Epithelial cell of esophagus (primary cell): ENCODE measurements at places on chromosomes 3 and 15.

- DNase-seq, result no peak
These were observed 1361.4 kb upstream of the GBE1 start for GRCh38 chr3:83122774-83123350.

- DNase-seq, result peak; percentile 80
These were observed 79.4 kb upstream of the ATP11B start for GRCh38 chr3:182713743-182714517.

DNA sequence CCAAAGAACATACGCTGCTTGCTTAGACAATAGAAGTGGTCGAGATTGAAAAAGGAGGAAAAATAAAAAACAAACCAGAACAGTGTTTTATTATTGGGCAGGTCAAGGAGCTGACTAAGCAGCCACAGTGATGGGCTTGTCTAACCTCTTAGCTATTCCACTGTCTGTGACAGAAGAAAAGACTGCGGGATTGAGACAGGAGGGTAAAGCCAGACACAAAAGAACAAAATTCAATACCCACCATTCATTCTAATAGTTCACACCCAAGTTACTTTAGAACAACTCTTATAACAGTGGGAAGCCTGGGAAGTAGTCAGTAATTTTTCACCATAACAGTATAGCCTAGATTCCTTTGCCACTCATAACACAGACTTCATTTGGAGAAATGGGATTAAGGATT, 435.4 kb downstream of the MFSD1 start:
- DNase-seq, result no peak

GRCh38 chr3:45984331-45985312, 11.0 kb downstream of the FYCO1 start:
- DNase-seq, result no peak

- DNase-seq, result no peak
These were observed 47.0 kb upstream of the FSTL1 start for GRCh38 chr3:120497818-120498217.

DNA sequence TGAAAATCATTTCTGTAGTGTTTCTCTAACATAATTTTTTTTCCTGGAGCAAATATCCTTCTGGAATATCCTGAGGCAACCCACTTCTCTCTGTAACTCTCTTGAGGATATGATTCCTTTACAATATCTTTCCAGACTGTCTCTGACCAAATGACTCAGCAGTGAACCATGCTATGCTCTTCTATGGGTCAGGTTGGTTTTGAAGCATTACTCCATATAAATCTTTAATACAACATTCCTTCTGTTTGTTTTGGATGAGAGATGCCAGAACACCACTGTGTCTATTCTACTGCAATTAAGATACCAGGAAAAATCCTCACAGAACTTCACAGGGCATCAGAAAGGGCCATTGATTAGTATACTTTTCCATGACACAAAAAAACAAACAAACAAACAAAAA, 626.4 kb upstream of the ZNF385D start:
- peak; percentile 35 for DNase-seq
